DMS53 (cell line): ENCODE measurements at places on chromosomes 1 and 21.
A peak's percentile ranks its signal among the peaks of the same experiment; 100 is the strongest.

GRCh38 chr1:2193514-2194281 lies 874 bp downstream of the FAAP20 start:
- DNase-seq, result peak; percentile 40

DNA sequence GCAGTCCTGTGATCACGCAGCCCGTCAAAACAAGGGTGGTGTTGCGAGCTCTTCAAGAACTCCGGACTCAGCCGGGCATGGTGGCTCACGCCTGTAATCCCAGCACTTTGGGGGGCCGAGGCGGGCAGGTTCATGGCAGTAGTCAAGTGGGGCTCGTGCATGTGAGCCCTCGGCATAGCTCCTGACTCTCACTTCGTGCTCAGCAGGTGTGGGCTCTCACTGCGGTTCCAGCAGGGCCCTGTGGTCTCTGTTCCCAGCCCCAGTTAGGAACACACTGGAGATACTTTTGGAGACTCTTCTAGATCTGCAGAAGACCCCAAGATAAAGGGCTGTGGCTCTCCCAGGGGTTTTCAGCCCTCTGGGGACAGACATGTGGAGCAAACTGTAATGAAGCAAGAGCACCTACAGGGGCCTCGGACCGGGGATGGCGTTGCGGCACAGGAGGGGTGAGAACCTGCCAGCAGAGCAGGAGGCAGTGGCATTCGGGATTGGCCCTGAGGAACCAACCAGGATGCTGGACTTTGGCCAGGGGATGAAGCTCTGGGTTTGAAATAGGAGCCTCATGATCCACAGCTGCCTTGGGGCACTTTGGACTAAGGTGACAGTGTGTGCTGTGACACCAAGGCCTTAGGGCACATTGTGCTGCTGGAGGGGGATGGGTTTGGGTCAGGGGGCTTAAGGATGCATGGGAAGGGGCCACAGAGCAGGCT lies 443.2 kb downstream of the CAMTA1 start:
- peak; percentile 14 for DNase-seq

DNA sequence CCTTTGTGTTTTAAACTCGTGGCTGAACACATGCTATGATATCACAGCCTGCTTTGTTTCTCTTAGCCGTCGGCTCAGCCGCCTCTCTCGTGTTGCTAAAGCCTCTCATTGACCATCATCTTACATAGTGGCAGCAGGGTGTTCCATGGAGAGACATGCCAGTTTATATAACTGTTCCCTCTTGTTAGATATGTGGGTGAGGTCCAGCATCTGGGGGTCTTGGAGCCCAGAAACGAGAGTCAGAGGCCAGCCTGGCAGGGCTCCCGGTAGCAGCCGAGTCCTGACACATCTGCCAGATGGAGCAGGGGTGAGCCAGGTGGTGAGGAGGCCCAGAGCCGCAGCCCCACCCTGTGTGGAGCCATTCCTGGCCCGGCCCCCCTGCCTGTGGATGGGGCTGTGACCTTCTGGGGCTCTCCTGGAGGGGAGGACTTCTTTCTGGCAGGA lies 11.9 kb downstream of the PODN start:
- DNase-seq, result no peak

GRCh38 chr1:31671561-31672201 lies 27.0 kb upstream of the PEF1 start:
- DNase-seq, result no peak

DNA sequence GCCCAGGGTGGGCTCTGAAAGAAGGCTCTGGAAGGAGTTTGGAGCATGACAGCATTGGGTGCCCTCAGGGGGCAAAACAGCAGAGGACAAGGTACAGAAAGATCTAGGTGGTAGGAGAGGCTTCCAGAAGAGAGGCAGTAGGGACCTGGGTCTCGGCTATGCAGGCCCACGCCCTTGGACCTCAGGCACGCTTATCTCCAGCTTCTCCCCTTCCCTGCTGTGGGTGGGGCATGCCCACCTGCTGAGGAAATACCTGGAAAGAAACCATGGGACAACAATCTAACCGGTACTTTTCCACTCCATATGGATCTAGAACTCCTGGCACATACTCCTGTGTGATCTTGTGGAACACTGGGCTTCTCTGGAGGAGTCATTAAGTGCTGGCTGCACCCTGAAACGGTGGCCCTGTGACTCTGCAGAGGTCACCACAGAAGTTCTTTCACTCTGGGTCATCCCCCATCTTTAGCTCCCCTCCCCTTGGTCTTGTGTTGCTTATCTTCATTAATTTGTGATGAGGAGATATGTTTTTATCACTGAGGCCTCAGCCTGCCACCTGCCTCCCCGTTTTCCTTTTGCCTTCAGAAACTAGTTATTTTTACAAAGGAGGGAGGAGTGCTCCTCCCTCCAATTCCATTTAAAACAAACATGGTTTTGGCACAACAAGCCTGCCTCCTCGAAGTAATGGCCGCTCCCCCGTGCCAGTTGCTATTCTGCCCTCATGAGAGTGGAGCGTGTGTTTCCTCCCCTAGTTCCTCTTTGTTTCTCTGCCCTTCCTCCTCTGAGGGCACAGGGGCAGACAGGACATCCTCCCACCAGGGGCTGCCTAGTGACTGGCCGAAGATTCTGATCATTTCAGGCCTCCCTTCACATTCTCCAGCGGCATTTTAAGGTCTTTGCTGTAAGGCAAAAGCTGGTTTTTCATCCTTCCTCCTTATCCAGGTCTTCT lies 78.0 kb upstream of the ATP5PO start:
- no peak for DNase-seq
